ENCODE measurements at places on chromosomes 5 and 9.

DNA sequence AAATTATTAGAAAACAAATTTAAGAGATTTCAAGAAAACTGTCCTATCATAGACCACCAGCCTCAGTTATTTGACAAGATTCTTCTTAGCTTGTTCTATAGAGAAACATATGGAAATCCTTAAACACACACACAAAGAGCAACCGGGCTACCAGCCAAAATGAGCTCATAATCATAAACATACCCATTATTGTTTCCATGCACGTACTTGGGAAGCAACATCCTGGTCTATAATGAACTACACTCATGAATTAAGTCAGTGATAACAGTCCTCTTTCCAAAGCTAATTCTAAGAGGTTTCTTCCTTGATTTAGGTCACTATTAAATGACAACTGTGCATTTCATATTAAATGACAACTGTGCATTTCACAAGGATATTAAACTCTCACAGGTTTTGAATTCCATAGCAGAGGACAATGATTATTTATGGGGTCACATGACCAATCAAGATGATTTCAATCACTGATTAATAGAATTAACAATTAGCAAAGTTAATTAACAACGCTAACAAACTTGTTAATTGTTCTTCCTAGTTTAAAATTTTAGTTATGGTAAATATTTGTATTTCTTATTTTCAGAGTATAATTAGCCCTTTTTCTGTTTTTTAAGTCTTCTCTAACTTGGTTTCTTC is 77.0 kb downstream of the OXCT1 start:
- DNase-seq: no peak

GRCh38 chr5:144503123-144503522 is 332.4 kb downstream of the KCTD16 start:
- DNase-seq: no peak

GRCh38 chr5:76303921-76304320 is 99.2 kb upstream of the IQGAP2 start:
- no peak for DNase-seq

DNA sequence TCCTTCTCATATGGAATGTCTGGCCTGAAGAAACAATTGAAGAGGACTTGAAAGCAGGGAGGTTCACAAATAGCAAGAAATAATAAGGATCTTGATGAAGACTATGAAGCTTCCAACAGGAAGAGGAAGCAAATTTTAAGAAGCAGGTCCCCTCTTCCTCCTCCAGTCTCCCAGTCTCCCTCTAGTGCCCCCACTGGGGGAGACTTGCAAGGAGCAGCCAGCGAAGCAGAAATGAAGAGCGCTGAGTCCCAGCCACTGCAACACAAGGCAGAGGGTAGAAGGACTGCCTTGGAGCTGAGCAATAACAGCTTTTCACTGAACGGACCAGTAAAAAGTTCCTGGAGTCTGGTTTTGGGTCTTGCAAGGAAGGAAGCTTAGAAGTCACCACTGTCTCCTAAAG is 32.6 kb upstream of the ACO1 start:
- DNase-seq: no peak

GRCh38 chr9:106962615-106963363 is 99.8 kb downstream of the ZNF462 start:
- DNase-seq: no peak

GRCh38 chr5:56176155-56176798 is 56.9 kb downstream of the ANKRD55 start:
- DNase-seq: no peak

DNA sequence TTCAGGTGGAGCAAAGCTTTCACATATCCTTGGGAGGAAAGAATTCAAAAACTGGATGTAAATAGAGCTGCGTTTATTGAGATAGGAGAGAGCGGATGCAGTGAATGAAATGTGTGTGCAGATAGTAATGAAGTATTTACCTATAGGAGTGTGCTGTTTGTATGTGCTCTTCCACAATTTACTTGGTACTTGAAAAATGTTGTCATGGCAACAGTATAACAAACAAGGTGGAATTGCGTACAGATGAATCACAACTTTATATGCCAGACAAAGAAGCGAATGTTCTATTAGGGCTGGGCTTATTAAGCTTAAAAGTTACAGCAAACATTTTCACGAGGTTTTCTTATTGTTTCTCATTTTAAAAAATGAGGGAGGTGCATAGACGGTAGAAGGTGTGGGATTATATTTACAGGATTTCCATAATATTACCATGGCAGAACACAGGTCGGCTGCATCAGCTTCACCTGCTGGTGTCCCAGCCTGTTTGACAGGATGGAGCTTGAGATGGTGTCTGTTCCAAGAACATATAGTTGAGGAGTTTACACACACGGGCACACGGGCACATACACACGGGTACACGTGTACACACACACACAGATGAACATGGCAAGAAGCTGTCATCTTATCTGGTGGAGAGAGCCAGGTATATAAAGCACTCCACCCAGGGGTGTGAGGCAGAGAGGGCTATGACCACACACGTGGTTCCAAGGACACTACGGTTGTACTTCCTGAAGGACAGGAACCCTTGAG is 155.7 kb downstream of the RMI1 start:
- no peak for DNase-seq

DNA sequence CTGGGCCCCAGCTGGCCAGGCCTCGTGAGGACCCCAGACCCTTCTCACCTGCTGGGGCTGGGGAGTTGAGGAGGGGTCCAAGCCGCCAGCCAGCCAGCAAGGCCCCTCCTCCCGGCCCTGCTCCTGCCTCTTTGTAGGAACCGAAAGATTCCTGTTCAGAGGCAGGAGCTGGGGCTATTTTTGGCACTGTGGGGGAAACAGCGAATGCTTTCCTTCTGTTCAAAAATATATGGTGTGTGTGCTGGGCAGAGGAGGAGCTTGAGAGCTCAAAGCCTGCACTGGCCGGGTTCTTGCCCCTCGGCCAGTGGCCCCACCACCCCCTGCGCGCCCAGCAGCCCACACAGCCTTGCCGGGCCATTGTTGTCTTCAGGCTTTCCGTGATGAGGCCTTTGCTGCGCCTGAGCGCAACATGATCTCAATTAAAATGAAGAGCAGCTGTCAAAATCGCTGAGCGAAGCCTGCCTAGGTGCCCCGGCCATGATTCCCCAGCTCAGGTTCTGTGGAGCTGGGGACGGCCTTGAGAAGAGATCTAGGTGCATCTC is 13.4 kb downstream of the NCS1 start:
- no peak for DNase-seq

DNA sequence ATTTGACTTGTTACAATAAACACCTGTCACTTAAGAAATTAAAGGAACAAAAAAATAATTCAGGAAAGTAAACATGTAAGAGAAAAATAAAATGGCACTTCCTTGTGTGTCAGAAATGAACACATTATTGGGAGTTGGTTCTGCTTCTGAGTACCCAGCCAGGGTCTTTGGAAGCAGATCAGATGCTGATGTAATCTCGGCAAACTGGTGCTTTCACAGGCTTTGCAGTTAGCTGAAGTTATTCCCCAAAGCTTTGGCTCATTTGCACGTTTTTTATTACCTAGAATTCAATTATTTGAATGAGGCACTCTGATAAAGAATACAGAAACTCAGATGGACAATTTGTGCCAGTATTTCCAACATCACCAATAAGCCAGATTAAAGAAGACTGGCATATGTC is 10.9 kb downstream of the CDH18 start:
- DNase-seq: no peak

- DNase-seq: peak; percentile 87
Measured at GRCh38 chr5:99060306-99061261, 131.8 kb upstream of the CHD1 start.

DNA sequence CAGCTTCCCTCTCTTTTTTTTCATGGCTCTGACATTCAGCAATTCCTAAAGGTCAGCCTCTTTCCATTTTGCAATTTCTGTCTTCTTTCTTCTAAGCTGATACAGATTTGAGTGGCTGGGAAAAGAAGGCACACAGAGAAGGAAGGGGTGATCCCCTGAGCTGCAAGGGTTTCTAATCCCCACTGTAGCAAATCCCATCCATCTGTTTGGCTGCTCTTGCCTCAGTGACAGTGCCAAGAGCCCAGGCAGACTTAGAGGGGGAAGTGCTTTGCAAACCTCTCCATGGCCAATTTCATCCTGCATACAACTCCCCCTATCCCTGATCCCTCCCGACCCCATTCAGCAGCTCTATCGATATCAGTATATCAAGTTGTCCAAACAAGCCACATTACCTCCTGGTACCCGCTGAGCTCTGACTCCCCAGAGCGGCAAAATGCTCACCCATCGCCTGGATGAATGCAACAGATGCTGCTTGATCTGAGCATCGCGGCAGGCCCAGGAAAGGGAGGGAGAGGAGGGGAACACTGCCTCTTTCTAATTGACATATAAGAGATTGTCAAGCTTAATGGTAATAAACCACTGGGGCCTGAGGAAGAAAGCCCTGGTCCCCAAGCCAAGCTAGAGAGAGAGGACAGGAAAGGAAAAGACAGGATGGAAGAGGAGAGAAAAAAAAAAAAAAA is 268.9 kb downstream of the ASTN2 start:
- no peak for DNase-seq

DNA sequence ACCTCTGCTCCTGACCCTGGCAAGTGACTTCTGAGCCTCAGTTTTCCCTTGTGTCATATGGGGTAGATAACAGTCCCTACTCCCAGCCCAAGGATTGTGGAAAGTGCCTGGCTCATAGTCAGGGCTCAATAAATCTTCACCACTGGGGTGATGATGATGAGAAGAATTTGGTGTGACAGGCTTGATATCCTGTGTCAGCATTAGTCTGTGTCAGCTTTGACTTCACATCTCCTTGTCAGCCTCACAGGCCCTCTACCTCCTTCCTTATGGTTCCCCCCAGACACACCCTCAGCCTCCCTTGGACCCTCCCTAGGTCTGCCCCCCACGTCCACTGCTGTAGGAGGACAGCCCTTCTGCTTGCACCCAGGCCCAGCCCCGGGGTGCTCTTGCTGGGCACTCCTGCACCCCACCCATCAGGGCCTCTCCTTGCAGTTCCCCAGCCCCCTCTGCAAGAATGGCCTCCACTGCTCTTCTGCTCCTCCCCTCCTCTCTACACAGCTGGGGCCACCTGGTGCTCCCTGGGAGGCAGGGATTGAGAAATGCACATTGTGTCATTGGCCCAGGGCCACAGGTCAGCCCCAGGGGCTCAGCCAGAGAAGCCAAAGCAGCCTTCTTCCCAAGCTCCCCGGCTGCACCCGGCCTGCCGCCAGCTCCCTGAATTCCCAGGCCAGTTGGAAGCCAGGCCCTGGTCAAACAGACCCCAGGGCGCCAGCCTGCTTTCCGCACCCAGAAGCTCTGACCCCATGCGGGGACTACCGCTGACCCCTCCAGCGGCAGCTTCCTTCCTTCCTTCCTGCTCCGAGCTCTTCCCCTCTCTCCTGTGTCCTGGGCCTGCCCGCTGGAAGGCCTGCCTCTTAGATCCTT is 7.7 kb downstream of the FGFR4 start:
- DNase-seq: peak; percentile 91

- DNase-seq: no peak
Measured at GRCh38 chr5:57094753-57095683, 78.8 kb upstream of the GPBP1 start.

DNA sequence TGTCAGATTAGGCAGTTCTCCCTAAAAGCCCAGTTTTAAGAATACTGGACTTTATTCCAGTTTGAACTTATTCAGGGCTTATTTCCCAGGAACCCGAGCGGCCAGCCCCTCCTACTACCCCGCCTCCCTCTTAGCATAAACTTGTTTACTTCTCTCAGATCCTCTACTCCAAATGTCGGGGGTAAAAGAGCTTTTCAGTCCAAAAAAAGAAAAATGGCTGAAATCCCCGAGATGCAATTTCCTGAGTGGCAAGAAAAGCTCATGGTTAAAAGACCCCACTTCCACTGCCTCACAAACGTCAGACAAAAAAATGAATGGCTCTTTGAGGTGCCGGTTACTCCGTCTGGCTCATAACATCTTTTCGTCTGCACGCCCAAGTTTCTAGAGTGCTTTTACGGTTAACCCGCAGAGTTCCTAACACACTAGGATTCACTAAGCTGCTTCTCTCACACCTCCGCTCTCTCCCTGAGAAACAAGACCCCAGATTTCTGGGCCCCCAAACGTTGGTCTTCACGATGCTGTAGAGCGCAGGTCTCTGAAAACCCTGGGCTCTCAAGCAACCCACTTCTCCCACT is 402 bp downstream of the BRD8 start:
- no peak for DNase-seq

GRCh38 chr9:134554373-134555093 is 87.1 kb upstream of the COL5A1 start:
- no peak for DNase-seq

- DNase-seq: no peak
Measured at GRCh38 chr9:89882930-89883361, 278.1 kb downstream of the GADD45G start.
